ENCODE measurements at places on chromosomes 7 and 10.

- DNase-seq = no peak
Observed at GRCh38 chr10:61877887-61878739, 23.4 kb upstream of the ARID5B start.

GRCh38 chr7:125529249-125529648 lies 599.6 kb upstream of the POT1 start:
- no peak for DNase-seq

- DNase-seq = no peak
Observed at GRCh38 chr7:45027774-45028114, 27.7 kb downstream of the CCM2 start.

DNA sequence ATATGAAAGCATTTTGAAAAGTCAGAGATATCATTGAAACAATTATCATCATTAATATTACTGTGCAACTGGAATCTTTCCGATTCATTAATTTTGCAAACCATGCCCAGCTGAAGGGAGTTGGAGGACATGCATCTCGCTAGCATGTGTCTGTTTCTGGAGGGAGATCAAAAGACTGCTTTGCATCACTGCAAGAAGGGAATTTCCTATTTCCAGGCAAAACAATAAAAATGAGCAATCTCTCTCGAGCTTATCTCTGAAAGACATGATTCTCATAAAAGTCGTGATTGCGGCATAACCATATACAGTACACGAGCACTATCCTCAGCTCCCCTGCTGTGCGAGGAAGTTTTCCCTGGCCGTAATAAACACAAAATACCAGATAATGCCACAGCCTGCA lies 607.6 kb upstream of the DPP6 start:
- no peak for DNase-seq

DNA sequence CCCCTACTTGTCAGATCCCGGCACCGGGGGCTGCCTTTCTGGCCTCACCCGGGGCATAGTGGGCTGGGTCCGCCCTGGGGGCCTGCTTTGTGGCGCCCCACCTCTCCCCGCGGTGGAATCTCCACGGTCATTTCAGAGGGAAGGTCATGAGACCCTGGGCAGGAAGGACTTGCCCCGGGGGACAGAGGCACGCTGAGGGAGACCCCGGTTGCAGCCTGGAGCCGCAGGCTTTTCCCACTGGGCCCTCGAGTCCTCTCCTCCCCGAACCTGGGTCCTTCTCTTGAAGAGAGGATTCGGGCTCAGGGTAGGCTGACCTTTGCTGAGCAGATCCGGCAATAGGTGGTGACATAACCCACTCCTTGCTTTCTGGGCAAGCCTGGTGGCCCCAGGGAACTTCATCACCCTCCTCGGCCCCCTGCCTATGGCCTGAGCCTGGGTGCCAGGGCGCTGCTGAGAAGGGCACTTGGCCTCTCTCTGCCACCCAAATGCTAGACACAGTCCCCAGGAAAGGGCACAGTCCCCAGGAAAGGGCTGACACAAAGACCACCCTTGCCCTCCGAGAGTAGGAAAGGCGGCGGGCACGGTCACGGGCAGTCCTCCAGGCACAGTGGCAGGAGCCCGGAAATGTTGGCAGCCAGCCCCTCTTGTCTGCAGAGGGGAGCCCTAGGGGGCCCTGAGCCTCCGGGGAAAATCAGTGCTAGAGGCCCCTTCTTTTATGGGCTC lies 36.2 kb downstream of the FKBP6 start:
- DNase-seq = no peak

- no peak for DNase-seq
Observed at GRCh38 chr7:96167424-96167823, 154.5 kb downstream of the SLC25A13 start.

- DNase-seq = no peak
Observed at GRCh38 chr7:97480772-97481390, 251.0 kb upstream of the TAC1 start.

GRCh38 chr7:151838861-151839381 lies 38.0 kb downstream of the PRKAG2 start:
- peak; percentile 60 for DNase-seq

DNA sequence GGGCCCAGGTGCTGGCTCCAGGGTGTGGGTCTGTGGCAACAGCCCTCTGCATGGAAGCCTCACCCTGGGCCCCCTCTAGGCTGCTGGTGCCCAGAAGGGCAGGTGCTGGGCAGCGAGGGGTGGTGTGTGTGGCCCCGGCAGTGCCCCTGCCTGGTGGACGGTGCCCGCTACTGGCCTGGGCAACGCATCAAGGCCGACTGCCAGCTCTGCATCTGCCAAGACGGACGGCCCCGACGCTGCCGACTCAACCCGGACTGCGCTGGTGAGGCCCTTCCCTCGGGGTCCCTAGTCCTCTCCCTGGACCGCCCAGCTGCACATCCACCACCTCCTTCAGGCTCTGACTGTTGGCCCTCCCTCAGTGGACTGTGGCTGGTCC lies 18.8 kb upstream of the ZNF467 start:
- DNase-seq = no peak

DNA sequence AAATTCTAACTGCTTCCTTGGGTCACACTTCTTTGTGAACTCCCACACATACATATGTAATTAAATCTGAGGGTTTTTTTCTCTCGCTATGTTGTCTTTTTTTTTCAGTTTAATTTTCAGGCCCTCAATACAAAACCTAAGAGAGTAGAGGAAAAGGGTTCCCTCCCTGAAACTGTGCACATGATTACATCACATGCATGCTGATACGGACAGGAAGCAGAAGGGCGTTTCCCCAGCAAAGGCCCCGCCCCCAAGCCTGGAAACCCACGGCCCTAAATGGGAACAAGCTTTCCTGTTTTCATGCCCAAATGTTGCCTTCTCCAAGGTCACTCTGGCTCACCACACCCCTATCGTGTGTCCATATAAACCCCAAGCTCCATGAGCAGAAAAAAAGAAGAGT lies 115.4 kb downstream of the TEX36 start:
- no peak for DNase-seq

DNA sequence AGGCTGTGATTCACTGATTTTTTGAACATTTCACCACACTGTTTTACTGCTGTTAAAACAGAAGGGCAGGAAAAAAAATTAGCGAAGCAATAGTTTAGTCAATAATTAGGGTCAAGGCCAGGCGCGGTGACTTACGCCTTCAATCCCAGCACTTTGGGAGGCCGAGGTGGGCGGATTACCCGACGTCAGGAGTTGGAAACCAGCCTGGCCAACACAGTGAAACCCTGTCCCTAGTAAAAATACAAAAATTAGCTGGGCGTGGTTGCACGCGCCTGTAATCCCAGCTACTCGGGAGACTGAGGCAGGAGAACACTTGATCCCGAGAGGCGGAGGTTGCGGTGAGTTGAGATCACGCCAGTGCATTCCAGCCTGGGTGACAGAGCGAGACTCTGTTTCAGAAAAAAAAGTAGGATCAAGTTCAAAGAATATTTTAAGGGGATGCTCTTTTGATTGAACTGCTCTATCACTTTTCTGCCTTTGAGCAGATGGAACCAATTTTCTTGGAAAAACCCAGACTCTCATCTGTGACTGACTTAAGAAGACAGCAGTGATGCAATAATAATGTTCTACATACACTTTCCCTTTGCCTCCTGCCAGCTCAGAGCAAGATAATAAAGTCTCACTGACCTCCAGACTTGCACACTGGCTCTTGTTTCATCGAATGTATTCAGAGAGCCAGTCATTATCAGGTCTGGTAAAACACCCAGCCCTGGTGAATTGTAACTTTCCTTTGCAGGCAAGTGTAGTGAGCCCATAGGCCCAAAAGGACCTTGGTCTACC lies 1.6 kb upstream of the PPA1 start:
- no peak for DNase-seq

DNA sequence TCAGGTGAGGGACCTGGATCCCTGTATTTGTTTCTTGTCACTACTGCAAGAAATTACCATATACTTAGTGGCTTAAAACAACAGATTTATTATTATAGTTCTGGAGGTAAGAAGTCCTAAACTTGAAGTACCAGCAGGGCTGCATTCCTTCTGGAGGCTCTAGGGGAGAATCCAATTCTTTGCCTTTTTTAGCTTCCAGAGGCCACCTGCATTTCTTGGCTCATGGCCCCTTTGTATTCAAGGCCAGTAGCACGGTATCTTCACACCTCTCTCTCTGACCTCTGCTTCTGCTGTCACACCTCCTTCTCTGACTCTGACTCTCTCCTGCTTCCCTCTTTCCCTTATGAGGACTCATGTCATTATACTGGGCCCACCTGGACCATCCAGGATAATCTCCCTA lies 2.2 kb upstream of the LHPP start:
- no peak for DNase-seq

All from central memory CD8-positive, alpha-beta T cell (primary cell).